ENCODE measurements at places on chromosomes 5 and 9.
A peak's percentile ranks its signal among the peaks of the same experiment; 100 is the strongest.

DNA sequence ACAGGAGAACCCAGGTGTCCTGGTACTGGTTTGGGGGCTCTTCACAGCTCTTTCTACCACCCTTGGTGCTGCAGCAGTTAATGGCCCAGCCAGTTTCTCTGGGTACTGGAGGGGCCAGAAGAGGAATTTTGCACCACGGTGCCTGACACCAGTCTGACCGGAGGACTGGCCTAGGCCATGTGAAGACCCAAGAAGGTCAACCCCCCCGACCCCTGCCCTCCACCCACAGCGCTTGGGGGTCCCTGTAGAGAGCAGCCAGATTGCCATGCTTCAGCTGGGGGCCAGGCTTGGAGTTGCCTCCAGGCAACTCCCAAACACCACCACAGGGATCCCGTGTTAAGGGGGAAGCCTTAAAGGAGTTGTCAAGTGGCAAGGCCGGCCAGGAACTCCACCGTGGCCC is 6.2 kb downstream of the ARSI start:
- DNase-seq = no peak

- DNase-seq = no peak
Observed at GRCh38 chr5:32428426-32428825, 16.1 kb downstream of the ZFR start.

- DNase-seq = peak; percentile 43
Observed at GRCh38 chr9:34988218-34989002, 1.1 kb upstream of the DNAJB5 start.

DNA sequence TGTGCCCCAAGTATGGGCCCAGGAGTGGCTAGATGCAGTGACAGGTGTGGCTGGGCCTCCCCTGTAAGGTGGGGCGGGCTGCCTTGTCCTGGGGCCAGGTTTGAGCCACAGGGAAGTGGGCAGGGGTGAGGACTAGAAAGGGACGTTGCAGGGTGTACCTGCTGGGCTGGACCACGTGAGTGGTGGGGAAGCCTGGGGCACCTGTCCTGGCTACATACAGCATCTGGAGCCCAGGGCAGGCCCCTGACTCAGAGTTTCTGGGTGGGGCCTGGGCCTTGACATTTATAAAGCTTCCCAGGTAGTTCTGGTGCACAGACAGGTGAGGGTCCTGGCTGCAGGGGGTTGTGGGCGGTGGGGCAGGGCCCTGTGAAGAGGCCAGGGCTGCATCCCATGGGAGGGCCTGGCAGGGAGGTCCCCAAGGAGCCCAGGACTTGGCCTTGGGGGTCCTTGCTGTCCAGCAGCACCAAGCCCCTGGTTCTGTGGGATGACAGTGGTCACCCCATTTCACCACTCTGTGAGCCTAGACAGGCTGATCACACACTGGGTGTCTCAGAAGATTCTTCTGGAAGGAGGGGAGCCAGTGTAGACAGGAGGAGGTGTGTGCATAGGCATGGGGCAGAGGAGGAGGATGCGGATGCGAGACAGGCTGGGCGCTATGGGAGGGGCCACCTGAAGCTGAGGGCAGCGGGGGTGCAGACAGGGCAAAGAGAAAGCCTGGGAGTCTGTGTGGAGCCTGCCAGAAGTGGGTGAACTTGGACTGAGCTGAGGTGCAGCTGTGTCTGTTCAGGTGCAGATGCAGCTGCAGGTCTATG is 94.0 kb downstream of the PHF2 start:
- no peak for DNase-seq

- DNase-seq = no peak
Observed at GRCh38 chr9:128882677-128883603, 1.0 kb downstream of the LRRC8A start.

- peak; percentile 72 for DNase-seq
Observed at GRCh38 chr9:132411091-132411508, 1.1 kb downstream of the CFAP77 start.

DNA sequence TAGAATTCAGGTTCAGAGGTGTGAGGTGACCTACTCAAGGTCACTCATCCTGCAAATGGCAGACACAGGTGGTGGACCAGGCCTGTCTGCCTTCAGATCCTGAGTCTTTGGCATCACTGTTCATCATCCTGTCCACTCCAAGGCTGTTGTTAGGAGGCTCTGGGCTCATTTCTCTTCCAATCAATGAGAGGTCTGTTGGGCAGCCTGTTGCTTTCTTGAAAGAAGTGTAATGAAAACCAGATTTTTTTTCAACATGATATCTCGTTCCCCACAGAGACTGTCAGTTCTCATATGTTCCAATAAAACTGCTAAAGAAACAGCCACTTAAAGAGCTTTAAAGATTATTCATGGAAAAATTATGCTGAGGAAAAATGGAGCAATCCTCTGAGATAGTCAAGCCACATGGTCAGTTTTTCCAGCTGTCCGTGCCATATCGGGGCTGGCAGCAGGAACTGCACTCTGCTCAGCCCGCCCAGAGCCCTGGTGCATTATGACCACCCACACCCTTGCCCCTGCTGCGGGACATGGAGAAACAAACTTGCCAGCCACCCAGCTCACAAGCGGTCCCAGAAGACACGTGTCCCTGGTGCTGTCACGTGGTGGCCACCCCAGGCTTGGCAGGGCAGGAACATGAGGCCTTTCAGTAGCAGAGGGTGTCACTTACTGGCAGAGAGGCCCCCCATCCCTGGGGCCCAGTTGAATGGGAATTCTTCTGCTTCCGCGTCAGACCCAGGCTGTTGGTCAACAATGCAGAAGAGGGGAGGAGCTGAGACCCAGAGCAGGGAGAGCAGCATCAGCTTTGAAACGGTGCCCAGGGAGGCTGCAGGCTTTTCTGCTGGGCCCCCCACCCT is 63.7 kb upstream of the ANGPTL2 start:
- no peak for DNase-seq

- no peak for DNase-seq
Observed at GRCh38 chr5:175555168-175555785, 76.9 kb downstream of the SFXN1 start.

DNA sequence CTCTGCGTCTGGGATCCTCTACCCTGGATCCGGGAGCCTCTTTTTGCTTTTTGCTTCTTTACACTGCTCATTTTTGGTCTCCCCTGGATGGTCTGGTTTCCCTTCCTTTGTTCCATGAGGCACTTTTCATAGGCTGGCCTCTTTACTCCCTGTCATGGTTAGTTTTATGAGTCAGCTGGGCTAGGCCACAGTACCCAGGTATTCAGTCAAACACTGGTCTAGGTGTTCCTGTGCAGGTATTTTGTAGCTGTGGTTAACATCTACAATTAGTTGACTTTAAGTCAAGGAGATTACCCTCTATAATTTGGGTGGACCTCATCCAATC is 17.5 kb downstream of the ANKRD33B start:
- DNase-seq = no peak

- DNase-seq = no peak
Observed at GRCh38 chr5:98482321-98483300, 290.9 kb upstream of the RGMB start.

GRCh38 chr5:136769093-136769492 is 403.7 kb upstream of the TRPC7 start:
- no peak for DNase-seq

DNA sequence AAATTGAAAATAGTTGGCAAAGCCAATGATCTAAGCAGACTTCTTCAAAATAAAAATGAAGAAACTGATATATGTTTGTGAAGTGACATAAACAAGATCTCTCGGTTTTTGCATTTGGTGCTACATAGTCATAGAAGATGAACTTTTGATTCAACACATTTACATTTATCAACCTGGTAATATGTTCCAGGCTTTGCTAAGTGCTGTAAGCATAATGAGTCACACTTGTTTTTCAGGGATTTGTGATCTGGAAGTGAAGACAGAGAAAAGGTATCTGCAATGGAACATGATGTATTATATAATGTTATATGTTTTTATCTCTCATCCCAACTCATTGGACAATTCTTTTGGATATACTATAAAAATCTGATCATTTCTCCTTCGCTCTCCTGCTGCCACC is 801.4 kb downstream of the BRINP1 start:
- DNase-seq = no peak

GRCh38 chr5:142445266-142445665 is 120.4 kb upstream of the SPRY4 start:
- DNase-seq = no peak

All from activated CD4-positive, alpha-beta T cell treated with anti-CD3 and anti-CD28 coated beads, Interleukin-10, Interleukin-2, amounts not matched to agents 100 ng/mL and 50 ng/mL, durations not matched to agents 16 hours and 8 hours (primary cell).